Coronary artery (tissue), 2 donors: ENCODE measurements at places on chromosomes 5 and 9.

DNA sequence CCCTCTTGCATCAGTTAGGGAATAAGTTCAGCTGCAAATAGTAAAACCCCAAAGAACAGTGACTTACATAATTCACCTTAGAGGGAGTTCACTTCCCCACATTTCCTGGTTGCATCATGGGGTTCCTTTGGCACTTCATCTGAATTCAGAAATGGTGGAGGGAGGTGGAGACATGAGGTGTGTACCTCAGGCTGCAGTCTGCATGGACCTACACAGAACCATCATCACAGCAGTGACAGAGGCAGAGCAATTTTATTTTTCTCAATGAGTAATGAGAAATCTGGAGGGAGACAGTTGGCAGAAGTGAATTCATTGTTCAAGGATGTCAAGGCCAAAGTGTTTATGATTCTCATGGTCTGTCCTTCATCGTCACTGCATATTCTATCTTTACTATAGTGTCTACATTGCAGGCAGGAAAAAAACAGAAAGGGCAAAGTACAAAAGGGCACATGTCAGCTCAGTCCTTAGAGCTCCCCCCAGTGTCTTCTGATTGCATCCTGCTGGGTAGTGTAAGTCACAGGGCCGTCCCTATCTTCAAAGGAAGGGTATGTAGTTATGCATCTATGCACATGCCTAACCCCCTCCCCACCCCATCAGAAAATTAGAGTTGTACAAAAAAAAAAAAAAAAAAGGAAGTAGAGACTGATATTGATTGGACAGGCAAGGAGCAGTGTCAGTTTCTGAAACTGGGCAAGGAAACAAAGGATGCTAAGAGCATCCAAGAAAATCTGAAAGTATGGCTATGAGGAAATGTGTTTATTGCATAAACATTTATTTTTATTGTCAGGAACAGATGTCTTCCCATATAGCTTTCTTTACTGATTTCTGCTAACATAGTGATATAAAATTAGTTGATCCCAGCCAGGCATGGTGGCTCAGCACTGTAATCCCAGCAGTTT lies 132.7 kb upstream of the APC start:
- DNase-seq = no peak

DNA sequence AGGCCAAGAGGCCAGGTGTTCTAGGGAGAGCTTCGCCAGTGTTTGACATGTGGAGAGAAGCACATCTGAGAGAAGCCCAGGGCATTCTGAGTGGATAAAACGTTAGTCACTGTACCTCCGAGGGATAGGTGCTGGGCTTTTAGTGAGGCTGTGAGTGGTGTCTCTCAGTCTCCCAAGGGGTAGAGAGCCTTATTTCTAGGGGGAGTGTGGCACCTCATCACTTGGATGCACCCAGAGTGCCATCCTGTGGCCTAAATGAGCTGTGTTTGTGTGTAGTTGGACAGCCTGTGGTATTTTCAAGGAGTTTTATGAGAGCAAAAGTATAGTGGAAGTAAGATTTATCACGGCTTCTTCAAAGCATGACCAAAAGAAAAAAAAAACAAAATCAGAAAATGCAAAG lies 1046.9 kb upstream of the WWC1 start:
- no peak for DNase-seq

GRCh38 chr5:54362434-54362833 lies 52.1 kb upstream of the ARL15 start:
- DNase-seq = no peak

DNA sequence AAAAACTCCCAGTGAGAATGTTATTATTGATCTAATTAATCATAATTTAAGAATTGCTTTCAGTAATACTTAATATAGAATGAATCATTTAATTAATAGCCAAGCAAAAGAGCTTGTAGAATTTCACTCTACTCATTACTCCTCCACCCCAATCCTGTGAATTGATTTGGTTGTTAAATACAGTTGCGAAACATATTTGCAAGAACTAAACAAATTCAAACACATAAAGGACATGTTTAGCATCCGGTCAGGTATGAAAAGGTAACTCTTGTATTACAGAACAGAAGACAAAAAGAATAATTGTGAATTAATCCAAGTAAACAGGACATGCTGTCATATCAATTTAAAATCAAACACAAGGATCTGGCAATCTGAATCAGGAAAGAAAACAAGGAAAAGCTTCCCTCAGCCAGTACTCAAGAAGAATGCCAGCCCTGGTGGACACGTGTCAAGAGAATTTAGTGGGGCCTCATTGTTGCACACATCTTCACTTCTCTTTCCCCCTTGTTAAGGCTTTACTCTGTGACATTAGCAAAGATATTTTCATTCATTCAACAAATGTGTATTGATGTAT lies 89.4 kb upstream of the SLC12A2 start:
- DNase-seq = no peak

- DNase-seq = no peak
Observed at GRCh38 chr5:176817841-176818377, 7.5 kb downstream of the UNC5A start.

- DNase-seq = no peak
Observed at GRCh38 chr9:107094370-107094769, 188.7 kb upstream of the RAD23B start.

- DNase-seq = no peak
Observed at GRCh38 chr9:126483468-126484073, 130.2 kb upstream of the LMX1B start.

DNA sequence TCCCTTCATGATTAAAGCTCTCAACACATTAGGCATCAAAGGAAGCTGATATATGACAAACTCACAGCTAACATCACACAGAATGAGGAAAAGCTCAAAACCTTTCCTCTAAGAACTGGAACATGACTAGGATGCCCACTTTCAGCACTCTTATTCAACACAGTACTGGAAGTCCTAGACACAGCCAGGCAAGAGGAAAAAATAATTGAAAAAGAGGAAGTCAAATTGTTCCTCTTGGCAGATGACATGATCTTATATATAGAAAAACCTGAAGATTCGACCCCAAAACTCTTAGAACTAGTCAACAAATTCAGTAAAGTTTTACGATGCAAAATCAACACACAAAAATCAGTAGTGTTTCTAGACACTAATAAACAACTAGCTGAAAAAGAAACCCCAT lies 144.3 kb upstream of the NREP start:
- DNase-seq = no peak

DNA sequence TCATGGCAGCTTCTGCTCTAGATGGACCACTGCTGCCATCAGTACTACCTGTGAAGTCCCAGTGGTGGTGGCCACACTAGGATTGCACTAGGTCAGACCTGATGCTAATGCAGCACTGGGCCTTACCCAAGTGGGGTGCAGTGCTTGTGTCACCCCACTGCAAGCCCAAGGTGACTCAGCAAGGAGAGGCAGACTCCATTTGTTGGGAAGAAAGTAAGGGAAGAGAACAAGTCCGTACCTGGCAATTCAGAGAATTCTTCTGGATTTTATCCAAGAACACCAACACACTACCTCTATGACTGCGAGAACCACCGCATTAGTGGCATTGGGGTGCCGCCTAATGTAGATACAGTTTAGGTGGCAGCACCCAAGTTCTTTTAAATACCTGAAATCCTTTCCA lies 34.0 kb upstream of the TYRP1 start:
- DNase-seq = no peak

DNA sequence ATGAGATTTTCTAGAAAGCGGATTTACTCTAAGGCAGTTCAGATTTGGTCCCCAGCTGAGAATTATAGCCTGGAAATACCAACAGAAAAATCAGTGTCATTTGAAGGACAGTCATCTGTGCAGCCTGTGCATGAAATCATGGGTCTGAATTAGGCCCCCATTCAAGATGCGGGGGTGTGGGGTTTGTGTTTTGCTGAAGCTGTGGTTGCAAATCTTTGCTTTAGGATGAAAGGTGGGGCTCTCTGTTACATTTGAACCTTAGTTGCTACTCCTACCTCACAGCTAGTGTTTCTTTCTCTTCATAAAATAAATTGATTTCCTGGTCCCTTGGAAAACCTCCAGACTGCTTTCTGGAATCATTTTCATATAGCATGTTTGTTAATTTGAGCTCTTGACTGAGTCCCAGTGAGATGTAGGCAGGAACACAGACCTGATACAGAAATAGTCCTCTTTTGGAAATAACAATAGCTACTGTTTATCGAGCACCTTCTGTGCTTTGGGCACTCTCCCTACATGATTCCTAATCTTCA lies 4.8 kb upstream of the ABL1 start:
- no peak for DNase-seq

DNA sequence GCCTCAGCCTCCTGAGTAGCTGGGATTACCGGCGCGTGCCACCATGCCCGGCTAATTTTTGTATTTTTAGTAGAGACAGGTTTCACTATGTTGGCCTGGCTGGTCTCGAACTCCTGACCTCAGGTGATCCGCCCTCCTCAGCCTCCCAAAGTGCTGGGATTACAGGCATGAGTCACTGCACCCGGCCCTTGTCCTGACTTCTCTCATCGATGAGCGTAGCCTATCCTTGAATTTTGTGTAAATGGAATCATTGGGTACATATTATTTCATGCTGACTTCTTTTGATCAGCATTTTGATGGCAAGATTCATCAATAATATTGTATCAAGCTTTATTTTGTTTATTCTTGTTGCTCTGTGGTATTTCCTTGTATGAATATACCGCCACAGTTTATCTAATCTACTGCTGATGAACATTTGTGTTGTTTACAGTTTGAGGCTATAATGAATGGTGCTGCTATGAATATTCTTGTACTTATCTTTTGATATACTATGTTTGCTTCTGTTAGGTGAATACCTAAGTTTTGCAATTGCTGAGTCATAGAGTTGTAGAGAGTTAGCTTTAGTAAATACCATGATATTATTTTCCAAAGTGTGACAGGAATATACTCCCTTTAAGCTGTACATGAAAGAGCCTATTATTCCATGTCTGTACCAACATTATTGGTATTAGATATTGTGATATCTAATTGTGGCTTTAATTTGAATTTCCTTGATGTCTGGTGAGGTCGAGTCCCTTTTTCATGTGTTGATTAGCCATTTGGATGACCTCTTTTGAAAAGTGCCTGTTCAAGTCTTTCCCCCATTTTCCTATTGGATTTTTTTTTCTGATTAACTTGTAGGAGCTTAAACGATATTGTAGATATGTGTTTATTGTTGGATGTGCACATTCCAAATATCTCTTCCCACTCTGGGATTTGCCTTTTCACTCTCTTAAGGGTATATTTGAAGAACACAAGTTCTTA lies 107.5 kb downstream of the RGS3 start:
- no peak for DNase-seq

DNA sequence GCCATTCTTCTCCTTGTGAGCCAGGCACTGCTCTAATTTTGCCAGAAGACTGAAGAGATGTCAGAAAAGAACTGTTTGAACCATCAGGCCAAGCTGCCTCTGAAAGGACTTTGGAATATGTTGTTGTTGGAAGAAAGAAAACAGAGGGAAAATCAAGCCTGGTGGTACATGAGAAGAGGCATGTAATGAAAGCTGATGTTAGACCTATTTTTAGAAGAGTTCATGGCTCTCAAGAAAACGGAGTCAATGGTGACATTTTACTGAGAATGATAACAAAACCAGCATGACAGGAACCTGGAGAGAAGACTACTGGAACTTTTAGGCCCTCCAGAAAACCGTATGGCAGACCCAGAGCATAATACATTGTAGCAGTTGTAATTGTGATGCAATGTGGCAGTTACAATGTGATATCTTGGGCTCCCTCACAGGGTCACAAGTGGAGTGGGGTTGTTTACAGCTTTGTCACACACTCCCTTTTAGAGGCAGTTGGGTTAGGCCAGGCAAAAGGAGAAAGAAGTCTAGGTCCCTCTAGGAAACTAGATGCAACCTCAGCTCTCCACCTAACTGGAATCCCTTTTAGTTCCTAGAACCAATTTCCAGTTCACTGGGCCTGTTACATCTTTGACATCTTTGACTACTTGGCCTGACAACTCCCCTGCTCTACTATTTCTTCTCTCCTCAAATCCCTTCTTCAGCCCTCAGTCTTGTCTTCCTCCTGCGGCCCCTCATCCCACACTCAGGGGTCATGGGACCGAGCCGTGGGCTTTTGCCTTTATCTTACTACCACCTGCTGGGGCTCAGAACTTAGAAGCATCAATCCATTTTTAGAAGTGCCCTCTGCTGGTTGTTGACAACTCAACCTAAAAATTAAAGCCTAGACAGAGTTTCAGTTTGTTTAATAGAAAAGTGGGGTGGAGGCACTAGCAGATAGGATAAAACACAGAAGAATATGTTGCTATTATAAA lies 61.2 kb upstream of the JAK2 start:
- no peak for DNase-seq

DNA sequence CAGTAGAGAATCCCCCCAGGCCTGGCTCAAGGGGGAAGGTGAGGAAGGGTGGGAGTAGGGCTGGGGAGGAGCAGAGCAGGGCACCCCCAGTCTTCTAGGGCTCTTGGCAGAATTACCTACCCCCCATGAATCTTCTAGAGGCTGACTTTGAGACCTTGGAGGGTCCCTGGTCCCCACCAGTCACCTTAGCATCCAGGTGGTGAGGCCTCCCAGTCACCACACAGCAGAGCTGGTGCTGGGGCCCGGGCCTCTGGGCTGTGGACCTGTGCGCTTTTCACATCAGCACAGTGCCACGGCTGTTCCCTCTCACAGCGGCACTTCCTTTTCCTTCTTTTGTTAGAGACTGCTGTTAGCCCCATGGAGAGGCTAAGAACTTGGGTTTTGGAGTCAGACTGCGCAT lies 148.6 kb upstream of the PITX1 start:
- no peak for DNase-seq
